Mesenteric fat pad (tissue), 1 donor: ENCODE measurements at places on chromosomes 13 and 19. TPM values are rescaled to one million over a fixed set of nuclear protein-coding genes. Genes with fewer than 3 reads are reported as not detected.

IFI30 gene
- total RNA-seq: 236 TPM

ERFL gene
- 0.19 TPM for total RNA-seq

DMWD gene
- total RNA-seq: 57.2 TPM

ZNF20 gene
- 1.1 TPM for total RNA-seq

BRSK1 gene
- total RNA-seq: 1.2 TPM

VASP gene
- total RNA-seq: 104 TPM
